ENCODE measurements at places on chromosomes 3 and 15.

GRCh38 chr15:50018491-50018890 is 100.5 kb downstream of the ATP8B4 start:
- DNase-seq = no peak

- no peak for DNase-seq
Measured at GRCh38 chr3:12839156-12839946, 2.0 kb downstream of the RPL32 start.

DNA sequence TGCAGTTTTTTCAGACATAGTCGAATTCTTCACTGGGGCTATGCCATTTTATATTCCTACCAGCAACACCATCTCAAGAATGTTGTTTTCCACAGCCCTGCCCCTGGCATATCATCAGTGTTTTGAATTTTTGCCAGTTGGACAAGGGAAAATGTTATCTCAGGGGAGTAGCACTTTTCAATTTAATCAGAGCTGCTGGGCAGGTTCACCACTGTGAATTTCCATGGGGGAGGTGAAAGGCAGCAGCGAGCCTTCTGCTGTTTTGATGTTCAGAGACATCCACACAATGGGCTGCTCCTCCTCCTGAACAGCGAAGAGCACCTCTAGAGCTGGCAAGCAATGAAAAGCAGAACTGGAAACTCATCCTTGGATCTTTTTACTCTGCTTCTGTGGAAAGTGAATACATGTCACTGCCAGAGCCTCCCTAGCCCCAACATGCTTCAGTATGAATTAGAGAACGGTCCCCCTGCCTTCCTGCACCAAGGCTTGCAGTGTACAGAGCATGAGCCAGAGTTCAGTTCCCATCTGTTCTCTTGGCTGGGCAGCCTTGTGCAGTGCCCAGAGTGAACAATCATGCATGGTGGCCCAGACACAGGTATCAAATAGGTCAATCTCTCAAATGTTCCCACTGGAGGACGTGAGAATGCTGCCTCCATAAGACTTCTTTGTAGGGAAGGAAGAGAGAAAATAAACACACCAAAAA is 56.1 kb upstream of the RAD18 start:
- no peak for DNase-seq

GRCh38 chr15:33086500-33087121 is 107.9 kb downstream of the FMN1 start:
- DNase-seq = peak; percentile 14

GRCh38 chr15:90812958-90813265 is 55.5 kb upstream of the FURIN start:
- DNase-seq = no peak

DNA sequence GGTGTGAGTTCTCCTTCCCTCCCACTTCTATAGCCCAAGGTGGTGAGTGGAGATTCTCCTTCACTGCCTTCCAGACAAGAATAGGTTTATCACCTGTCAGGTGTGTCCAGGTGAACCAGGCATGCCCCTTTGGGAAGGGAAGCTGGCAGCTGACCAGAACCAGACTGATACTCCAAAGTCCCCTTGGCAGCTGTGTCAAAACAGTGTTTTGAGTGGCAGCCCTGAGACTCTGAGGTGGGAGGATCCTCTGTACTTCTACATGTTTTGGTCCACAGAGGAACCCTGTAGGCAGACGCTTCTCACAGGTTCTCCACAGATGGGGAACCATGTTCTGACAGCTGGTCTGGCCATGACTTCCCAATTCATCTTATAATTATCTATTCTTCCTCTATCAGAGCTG is 30.1 kb downstream of the ISL2 start:
- no peak for DNase-seq

DNA sequence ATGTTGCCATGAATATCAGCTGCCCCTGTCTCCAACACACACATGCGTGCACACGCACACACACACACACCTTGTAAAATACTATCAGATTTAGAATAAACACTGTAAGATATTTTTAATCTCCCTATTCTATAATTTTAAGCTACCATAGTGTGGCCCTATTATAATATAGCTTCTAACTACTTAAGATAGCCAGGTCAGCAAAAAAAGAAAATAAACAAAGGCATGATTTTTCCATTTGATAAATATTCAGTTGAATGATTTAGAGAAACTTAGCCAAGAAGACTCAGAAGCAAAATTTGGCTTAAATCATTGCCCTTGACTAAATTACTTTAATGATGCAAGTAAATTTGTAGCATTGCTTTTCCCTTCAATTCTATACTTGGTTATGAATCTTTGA is 162.2 kb downstream of the ALCAM start:
- DNase-seq = no peak

- no peak for DNase-seq
Measured at GRCh38 chr3:150346981-150347863, 60.9 kb upstream of the TSC22D2 start.

GRCh38 chr15:91936927-91937326 is 83.4 kb downstream of the SLCO3A1 start:
- no peak for DNase-seq

GRCh38 chr3:50264383-50264963 is 4.5 kb upstream of the SEMA3B start:
- no peak for DNase-seq

GRCh38 chr3:138097192-138098172 is 17.9 kb downstream of the DZIP1L start:
- DNase-seq = no peak

- DNase-seq = no peak
Measured at GRCh38 chr15:101434032-101434920, 55.2 kb downstream of the PCSK6 start.

GRCh38 chr15:89400116-89400781 is 65.6 kb upstream of the POLG start:
- DNase-seq = peak; percentile 25

GRCh38 chr3:197883541-197883940 is 66.4 kb upstream of the RPL35A start:
- DNase-seq = no peak

DNA sequence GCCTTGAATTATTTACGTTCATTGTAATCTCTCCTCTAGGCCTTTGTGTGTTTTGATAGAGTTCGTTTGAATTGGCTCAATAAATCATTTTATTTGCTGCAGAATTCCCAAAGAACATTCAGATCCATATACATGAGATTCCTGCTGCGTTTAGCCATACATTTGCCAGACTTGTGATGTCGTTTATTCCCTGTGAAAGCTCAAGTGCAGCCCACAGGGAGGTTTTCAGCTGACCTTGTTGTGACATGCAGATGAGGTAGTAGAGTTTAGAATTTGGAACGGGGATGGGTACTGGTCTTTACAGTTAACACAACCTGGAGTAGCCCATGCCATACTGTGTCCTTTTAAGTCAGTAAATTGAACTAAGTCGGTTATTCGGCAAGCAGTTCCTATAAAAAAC is at the start of gene C3orf20:
C3orf20 (plus strand) TSS at position 301 of the 400 bp plus-strand sequence. CDS start 7,573 bp downstream, outside the sequence.
- no peak for DNase-seq

DNA sequence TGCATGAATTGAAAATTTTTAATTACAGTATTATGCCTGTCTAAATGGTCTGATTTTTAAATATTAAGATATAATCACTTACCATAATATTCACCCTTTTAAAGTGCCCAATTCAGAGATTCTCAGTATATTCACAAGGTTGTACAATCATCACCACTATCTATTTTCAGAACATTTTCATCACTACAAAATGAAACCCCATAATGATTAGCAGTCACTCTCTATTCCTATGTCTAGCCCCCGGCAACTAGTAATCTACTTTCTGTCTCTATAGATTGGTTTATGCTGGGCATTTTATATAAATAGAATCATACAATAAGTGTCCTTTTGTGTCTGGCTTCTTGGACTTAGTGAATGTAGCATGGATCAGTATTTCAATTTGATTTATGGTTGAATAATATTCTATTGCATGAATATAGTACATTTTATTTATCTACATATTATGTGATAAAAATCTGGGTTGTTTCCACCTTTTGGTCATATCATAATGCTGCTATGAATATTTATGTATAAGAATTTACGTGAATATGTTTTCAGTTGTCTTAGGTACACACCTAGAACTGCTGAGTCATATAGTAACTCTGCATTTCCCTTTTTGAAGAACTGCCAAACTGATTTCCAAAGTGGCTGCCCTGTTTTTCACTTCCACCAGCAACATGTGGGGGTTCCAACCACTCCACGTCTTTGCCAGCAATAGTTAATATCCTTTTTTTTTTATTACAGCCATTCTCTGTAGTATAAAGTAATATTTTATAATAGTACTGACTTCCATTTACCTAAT is 485.7 kb upstream of the ZNF385D start:
- no peak for DNase-seq

DNA sequence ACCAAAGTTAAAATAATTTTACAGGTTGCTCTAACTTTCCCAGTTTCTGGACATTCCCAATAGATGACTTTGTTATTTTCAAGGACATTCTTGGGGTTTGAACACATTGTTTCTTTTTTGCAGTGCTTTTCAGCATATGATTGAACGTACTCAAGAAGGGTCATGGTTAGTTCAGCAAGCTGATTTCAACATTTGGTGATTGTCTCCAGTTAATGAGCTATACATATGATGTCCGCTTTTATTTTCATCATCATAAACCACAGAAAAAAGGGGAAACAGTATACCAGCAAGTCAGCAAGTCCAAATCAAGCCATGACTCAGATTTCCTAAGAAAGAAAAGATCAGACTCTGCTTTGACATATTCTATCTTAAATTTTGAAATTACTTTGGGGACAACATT is 69.4 kb downstream of the B3GALNT1 start:
- no peak for DNase-seq

GRCh38 chr3:184171562-184171961 is 3.1 kb upstream of the AP2M1 start:
- no peak for DNase-seq

GRCh38 chr3:11037241-11037873 is 44.8 kb downstream of the SLC6A1 start:
- DNase-seq = no peak

- peak; percentile 48 for DNase-seq
Measured at GRCh38 chr15:48631176-48631770, 14.2 kb downstream of the FBN1 start.

DNA sequence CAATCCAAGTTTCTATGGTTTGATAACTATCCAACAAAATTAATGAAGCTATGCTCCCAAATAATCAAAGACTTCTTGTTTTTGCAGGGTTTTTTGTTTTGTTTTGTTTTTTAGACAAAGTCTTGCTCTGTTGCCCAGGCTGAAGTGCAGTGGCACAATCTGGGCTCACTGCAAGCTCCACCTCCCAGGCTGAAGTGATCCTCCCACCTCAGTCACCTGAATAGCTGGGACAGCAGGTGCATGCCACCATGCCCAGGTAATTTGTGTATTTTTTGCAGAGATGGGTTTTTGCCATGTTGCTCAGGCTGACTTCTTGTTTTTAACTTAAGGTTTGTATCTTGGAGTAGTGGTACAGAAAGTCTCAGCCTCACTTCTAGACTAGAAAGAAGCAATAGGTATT is 11.0 kb upstream of the GATM start:
- DNase-seq = no peak

DNA sequence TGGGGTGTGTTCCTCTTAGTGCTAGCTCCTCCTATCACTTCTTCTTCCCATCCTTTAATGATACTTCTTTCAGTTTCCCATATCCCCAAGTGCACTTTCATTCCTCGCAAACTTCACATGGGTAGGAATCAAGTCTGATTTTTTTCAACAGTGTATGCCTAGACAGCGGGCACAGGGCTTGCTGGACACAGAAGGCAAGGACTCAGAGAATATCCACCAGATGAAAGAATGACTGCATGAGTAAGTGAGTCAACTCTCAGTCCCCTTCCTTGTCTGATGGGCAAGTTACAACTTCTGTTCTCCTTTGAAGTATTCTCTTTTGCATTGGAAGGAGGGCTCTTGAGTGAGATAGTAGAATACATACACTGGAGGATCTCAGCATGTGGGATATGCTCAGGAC is 3.1 kb upstream of the SQOR start:
- no peak for DNase-seq

DNA sequence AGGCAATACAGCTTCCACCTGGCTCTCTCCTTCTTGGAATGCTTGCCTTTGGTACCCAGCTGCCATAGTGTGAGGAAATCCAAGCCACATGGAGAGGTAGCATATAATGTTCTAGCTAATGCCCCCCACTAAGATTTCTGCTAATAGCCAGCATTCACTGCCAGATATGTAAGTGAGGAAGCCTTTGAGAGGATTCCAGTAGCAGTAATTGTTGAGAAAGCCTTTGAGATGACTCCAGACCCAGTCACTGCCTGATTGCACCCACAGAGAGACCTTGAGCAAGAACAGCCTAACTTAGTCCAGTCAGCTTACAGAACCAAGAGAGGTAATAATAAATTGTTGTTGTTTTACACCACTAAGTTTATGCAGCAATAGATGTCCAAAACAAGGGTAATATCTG is 63.1 kb downstream of the STRIT1 start:
- DNase-seq = no peak

- DNase-seq = no peak
Measured at GRCh38 chr15:41876007-41876406, 17.8 kb downstream of the SPTBN5 start.

GRCh38 chr3:13222891-13223573 is 149.8 kb upstream of the IQSEC1 start:
- no peak for DNase-seq

DNA sequence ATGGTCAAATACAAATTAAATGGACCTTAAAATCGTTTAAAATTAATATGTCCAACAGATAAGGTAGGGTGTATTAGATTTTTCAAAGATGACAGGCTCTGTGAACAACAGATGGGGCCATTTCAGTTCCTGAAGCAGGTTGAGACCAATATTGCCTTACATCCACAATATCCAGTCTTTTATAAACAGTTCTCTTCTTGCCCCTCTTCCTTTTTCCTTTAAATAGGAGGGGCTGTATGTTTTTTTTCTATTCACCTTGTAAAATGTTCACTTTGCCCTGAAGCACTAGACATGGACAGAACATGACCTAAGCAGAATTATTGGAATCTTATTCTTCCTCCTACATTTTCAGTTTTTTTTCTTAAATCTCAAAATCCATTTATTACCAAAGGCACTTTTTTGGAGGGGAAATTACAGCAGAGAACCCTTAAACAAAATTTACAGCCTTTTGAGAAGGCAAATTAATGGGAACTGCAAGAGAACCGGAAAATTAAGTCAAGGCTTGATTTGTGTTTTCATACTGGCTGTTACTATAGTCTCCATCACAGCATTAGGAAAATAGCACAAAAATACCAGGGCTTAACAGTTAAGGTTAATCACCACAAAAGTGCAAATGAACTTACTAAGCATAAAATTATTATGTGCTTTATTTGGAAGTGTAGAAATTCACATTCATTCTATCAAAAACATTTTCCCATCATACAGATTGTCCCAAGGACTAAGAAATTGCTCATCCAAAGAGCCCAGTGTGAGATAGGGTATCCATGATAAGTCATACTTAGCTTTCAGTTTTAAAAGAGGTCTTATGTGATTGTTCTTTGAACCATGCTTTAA is 55.8 kb downstream of the CMSS1 start:
- DNase-seq = no peak

All from activated CD4-positive, alpha-beta T cell treated with anti-CD3 and anti-CD28 coated beads for 36 hours (primary cell).